RKO (cell line): ENCODE measurements at places on chromosomes 11 and 22.

GRCh38 chr11:19770277-19770676 is 57.6 kb downstream of the NAV2 start:
- DNase-seq = no peak

DNA sequence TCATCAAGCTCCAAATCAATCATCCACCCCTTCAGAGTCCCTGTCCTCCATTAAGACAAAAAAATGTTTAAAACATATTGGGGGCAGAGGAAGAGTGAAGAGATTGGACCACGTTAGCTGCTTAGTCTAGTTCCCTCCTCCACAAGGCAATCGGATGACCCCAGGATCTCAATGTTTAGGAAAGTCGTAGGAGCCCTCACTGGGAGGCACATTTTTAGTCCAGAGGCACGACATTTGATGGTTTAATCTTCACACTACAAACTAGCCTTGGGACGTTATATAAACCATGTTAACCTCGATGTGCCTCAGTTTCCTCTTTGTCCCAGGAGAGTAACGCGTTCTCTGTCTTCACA is 588 bp upstream of the FAT3 start:
- DNase-seq = no peak

- no peak for DNase-seq
Observed at GRCh38 chr11:117084992-117085391, 13.2 kb downstream of the SIK3 start.

- no peak for DNase-seq
Observed at GRCh38 chr11:92627615-92628256, 341.7 kb upstream of the MTNR1B start.

DNA sequence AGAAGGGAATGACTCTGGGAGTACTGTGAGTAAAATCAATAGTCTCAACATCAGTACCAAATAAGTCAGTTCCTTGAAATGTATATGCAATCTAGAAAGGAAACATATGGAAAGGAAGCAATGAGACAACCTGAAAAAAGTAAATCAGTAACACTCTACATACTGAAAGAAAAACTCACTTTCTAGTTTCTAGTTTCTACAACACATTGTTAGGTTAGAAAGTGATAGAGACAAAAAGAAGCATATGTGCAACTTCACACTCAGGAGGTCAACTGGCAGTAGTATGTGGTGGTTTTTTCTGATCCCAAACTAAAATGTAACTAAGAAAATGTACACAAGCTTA is 156.5 kb upstream of the SOX6 start:
- DNase-seq = no peak

GRCh38 chr11:134036492-134037045 is 32.3 kb upstream of the JAM3 start:
- DNase-seq = no peak

- no peak for DNase-seq
Observed at GRCh38 chr22:50733521-50734342, 4.3 kb upstream of the ACR start.

DNA sequence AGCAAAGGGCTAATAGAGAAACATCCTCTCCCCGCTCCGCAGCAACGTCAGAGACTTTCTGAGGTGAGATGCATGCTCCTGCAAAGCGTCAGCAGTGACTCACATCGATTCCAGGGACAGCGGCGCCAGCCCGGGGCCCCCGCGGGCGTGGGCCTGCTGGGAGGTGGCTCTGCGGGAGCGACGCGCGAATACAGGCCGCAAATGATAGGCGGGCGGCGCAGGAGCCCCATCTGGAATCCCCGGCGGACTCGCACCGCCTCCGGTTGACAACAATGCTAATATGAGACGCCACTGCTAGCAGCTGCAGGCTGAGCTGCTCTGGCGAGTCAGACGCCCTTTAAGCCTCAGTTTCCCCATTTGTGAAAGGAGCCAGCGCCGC is 557 bp downstream of the RANGAP1 start:
- peak; percentile 95 for DNase-seq

DNA sequence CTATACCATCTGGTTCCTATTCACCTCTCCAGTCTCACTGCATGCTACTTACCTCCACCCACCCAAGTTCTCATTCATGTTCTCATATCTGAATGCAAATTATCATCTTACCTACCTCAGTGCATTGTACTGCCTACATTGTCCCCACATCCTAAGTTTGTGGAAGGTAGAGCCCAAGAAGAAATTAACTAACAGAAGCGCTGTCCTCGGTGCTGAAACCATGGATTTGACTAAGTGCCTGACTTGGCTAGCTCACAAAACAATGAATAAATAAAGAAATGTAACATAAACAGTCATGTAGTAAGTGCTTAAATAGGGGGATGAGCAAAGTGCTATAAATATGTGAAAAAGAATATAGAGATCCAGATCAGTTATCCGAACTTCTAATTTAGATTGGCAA is 63.2 kb downstream of the GRIA4 start:
- DNase-seq = peak; percentile 66
